Cerebellar nuclear complex (tissue), 1 donor: ENCODE measurements at places on chromosomes 16 and 17.

GRCh38 chr16:23064639-23065038 is 84.6 kb downstream of the USP31 start:
- DNase-seq, result no peak

GRCh38 chr17:30858556-30859250 is 26.9 kb downstream of the ATAD5 start:
- no peak for DNase-seq

- no peak for DNase-seq
These were observed 24.3 kb downstream of the SPECC1 start for GRCh38 chr17:20033415-20033814.

DNA sequence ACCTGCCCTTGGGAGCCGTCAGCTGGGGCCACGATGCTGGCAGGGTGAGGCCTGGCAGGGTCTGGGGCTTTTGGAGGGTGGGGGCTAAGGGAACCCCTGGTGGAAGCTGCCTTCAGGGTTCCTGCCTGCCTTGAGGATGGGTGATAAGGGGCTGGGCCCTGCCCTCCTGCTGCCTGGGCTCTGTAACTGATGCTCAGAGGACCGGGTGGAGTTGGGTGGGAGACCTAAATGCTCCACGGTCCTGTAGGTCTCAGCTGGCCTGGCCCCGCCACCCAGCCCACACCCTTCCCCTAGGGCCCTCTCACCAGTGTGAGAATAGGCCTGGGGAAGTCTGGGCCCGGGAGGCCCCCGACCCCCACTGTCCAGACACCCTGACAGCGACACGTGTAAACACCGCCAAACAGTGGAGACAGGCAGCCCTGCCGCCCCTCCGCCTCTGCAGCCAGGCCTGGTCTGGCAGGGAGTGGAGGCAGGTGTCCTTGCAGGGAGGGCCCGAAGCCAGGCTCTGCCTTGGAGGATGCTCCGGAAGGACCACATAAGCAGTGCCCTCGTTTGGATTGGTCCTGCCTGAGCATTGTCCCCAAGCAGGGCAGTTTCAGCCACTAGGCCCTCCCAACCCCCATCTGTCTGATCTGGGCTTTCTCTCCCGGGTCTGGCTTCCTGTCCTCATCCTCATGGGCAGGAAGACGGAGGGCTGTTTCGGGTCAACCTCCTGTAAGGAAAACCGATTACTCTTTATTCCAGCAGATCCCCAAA is 6.5 kb upstream of the BAHCC1 start:
- peak; percentile 80 for DNase-seq

- no peak for DNase-seq
These were observed 28.4 kb downstream of the SBK1 start for GRCh38 chr16:28320741-28321140.

DNA sequence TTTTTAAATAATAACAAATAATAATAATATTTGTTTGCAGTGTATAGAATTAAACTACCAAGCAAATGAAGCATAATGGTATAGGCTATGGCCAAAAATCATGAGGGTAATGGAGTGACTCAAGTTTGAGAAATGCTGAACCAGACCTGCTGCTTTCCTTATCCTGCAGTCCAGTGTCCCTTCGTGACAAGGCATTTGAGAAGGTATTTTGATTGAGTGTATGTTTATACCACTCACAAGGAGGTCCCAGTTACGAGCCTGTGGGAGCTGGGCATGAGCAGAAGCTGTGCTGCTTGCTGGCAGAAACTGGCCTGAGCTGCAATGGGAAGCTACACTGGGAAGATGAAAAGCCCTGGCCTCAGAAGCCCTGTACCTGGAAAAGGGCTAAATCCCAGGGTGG is 50.3 kb downstream of the GNAO1 start:
- no peak for DNase-seq

GRCh38 chr17:36609498-36609862 is 8.1 kb downstream of the MRM1 start:
- DNase-seq, result no peak

GRCh38 chr16:27880287-27880686 is 183.2 kb downstream of the GSG1L start:
- no peak for DNase-seq

- DNase-seq, result no peak
These were observed 41.5 kb upstream of the ABCC12 start for GRCh38 chr16:48197294-48197693.

DNA sequence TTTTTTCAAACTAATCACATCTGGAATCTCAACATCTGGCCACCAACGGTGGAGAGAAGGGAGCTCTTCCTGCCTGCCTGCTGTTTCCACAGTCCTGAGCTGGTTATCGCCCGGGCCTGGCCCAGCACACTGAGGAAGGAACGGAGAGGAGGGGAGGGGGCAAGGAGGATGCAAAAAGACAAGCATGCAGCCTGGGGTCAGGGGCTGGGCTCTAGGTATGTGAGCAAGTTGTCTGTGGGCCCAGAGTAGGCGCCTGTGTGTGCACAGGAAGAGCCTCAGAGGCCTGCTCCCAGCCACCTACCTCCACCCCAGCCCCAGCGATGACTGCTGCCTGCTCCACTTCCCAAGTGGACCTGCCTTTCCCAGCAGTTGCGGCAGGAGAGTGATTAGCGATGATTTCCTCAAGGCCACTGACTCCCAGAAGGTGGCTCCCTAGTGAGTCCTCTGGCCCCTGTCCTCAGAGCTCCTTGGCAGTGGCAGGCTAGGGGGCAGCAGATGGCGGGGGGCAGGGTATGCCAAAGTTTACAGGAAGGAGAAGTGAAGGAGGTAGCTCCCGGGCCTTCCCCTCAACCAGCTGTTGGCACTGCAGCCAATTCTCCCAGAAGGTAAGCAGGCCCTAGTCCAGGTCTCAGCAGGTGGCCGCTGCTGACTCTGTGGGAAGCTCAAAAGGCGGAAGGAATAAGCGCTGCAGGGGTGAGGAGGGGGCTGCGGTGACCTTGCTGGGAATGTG is 27.0 kb upstream of the RASD1 start:
- DNase-seq, result no peak

GRCh38 chr16:85447693-85448313 is 165.3 kb upstream of the GSE1 start:
- no peak for DNase-seq

- DNase-seq, result peak; percentile 76
These were observed 33.7 kb downstream of the PEMT start for GRCh38 chr17:17557796-17558195.

- DNase-seq, result peak; percentile 43
These were observed at the start of gene MT1F for GRCh38 chr16:56657555-56658326. Gene MT1F (plus strand): TSS chr16:56657959. CDS start chr16:56658059, 100 bp downstream.

DNA sequence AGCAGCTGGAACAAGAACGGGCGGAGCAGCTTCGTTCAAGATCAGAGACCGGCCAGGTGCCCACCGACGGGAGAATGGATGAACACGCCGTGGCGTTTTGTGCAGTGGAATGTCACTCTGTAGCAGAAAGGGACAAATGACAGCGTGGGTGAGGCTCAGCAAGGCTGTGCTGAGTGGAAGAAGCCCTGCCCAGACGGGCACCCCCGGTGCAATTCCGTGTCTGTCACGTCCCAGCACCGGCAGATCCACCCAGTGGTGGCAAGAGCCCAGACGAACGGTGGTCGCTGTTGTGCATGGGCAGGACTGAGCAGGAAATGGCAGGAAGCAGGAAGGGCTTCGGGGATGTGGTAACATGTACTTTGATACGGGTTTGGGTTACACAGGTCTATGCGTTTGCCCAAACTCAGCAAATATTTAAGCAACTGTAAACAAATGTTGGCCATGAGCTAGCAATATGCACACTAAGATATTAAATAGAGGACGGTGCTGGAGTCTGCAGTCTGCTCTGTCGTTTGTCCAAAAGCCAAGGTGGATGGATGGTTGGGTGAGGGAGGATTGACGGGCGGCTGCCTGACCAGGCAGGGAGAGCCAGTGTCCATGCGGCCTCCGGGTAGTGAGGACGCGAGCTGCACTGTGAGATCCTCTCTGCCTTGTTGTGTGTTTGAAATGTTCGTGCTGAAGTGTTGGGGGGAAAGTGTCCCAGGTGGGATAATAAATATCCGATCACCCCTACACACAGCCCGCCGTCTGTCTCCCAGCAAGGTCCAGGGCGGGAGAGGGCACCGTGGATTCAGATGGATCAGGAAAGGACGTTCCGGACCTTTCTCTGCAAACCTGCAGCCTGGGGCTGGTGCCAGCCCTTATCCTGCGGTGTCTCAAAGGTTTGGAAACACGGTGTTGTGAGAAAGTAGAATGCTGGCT is 48.4 kb downstream of the COX4I1 start:
- DNase-seq, result no peak

DNA sequence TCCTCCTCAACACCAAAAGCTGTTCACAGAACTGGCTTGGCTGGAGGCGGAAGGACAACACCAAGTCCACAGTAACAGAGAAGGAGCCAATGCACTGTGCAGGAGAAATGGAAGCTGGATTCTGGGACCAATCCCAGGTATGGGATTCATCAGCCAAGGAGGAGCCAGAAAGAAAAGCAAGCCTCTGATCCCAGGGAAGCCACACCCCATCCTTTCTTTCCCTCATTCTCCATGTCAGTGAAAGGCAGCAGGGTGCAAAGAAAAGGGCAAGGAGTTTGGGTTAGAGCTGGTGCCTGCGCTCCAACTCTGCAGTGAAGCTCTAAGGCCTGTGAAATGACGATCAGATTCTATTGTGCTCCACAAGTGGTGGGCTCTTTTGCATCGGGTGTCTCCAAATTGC is 11.0 kb downstream of the DCAKD start:
- DNase-seq, result no peak

DNA sequence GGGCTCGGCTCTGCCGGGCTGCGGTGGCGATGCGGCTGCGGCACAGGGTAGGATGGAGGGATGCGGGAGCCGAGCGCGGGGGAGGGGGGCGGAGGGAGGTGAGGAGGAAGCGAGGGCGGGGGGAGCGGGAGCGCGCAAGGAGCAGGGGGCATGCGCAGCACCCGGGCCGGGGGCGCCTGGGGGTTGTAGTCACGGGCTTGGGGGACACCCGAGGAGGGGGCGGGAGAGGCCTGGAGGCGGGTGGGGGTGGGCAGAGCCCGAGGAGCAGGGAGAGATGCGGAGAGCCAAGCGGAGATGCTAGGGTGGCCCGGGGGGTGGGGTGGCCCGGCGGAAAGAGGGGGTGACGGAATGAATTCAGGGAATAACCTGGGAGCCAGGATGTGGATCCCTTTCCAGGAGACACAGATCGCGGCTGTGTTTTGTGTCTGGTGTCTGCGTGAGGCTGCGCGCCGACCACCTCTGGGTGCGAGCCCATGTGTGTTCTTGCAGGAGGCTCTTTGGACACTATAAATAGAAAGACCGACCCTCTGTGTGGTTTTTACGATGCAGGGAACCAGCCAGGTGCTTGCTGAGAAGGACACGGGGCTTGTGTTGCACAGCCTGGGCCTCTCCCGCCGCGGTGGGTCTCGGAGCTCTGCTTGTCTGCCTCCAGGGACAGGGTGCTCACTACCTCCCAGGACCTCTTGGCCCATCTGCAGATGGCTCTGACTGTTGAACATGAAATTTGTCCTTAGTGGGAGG is at the start of gene STX1B:
Gene STX1B (minus strand): TSS at position 54 of the 741 bp plus-strand sequence. CDS start 242 bp downstream, outside the sequence.
- DNase-seq, result peak; percentile 18

DNA sequence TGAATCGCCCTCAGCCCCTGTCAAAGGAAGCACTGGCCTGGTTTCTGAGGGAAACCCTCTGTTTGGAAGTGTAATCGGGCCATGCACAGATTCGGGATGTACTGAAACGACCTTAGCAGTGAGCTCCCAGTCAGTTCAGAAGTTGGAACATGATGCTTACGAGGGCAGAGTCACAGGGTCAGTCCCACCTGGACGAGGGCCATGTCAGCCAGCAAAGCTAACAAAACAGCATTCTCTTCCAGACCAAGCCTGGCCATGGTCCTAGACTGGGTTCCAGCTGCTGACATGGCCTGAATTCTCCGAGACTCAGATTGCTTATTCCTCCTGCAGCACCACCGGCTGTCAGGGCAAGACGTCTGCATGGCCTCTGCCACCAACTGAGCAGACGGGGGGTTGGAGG is 192.2 kb upstream of the WSCD1 start:
- no peak for DNase-seq

DNA sequence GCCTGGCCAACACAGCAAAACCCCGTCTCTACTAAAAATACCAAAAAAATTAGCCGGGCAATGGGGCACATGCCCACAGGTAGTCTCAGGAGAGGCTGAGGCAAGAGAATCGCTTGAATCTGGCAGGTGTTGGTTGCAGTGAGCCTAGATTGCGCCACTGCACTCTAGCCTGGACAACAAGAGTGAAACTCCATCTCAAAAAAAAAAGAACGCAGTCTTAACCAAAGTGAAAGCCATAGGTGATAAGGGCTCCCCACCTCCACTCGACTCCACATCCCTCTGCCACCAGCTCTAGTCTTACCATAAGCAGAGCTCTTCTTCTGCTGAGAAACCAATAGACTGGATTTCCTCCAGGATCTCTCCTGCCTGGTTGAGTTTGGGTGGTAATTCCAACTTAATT is 266.0 kb downstream of the PHKB start:
- no peak for DNase-seq

GRCh38 chr17:535198-535597 is 179.4 kb downstream of the VPS53 start:
- no peak for DNase-seq

DNA sequence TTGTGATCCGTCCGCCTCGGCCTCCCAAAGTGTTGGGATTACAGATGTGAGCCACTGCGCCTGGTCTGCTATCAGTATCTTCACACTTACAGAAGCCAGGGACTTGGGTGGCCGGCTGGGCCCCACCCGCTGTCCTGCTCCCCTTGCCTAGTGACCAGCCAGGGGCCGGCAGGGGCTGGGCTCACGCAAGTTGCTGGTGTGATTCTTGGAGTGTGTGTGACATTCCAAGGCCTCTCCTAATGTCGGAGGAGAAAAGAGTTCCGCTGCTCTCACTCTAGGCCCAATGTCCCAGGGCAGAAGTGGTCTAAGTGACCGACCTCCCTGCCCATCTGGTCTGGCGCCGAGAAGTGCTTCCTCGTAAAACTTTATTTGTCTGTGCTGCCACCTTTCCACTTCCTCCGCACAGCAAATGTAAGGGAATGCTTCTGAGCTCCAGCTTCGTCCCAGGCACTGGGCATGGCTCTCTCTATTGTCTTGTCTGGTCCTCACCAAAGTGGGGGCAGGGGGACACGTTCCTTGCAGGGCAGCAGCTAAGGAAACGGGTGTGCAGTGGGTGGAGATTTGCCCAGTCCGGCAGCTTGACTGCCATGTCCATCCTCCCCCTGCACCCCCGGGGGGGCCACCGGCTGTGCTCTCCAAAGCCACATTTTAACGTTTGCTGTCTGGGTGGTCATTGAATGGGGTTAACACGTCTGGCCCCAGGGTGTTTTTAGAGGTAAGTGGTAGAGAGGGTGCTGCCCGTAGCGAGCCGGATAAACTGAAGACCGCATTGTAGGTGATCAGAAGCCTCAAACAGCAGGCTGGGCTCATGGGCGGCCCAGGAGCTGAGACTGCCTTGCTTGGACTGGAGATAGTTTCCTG is 7.8 kb upstream of the GSE1 start:
- no peak for DNase-seq

DNA sequence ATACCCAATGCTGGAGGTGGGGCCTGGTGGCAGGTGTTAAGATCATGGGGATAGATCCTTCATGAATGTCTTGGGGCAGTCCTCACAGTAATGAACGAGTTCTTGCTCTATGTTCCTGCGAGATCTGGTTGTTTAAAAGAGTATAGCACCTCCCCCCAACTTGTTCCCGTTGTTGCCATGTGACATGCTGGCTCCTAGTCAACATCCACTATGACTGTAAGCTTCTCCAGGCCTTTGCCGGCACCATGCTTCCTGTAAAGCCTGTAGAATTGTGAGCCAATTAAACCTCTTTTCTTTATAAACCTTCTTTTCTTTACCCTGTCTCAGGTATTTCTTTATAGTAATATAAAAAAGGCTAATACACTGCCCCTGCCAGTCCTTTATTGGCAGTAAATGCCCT is 33.3 kb downstream of the RANBP10 start:
- DNase-seq, result peak; percentile 15

GRCh38 chr17:164303-165235 is 16.9 kb downstream of the DOC2B start:
- DNase-seq, result peak; percentile 32
